ENCODE measurements at places on chromosomes 13 and 19. TPM values are rescaled to one million over a fixed set of nuclear protein-coding genes. Genes with fewer than 3 reads are reported as not detected.

DNA sequence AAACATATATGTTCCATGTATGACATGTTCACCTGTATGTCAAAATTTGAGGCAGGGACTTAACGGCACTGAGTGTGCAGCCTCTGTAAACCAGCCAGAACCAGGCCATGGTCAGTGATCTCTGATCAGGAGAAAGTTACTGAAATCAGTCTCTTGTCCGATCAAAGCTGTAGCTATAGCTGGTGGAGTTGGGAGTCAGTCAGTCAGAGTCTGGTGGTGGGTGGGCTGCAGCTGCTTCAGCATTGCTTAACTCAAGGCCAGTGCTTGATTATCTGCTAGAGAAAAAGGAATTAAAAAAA, 78.3 kb downstream of the ANKRD10 start:
- no peak for DNase-seq

GRCh38 chr19:50371914-50372475, 4.3 kb upstream of the NR1H2 start:
- DNase-seq = no peak

DNA sequence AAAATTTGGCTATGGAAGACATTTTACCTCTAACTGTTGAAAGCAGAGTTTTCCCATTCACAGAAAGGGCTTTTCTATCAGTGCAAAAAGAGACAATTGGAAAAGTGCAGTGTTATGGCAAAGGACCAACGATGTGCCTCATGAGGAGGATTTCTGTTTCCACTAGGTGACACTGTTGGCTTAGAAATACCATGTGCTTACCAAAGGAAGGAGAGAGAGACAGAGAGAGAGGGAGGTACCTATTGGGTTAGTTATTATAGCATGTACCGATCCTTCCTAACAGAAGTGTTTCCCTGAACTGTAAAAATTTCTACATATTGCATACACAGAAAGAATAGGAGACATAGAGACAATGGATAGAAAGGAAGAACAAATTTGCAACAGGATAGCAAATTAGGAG, 23.9 kb upstream of the PSG4 start:
- no peak for DNase-seq

GRCh38 chr19:9700229-9700981, 25.5 kb upstream of the ZNF562 start:
- DNase-seq = no peak

- DNase-seq = no peak
These were observed 11.9 kb upstream of the FRY start for GRCh38 chr13:32019612-32020233.

DNA sequence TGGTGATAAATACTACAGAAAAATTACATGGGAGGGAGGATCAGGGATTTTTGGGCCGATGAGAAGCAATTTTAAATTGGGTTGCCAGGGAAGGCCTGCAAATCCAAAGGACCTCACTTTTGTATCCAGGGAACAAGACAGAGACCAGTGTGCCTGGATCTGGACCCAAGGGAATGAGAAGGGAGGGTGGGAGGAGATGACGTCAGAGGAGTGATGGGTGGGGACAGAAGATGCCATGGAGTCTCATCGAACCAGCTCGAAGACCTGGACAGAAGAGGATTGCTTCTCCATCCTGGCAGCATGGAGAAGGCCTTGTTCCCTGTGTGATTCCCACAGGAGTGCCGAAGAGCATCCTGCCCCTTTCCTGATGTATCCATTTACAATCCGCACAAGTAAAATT, 68.9 kb downstream of the ITGBL1 start:
- no peak for DNase-seq

- DNase-seq = no peak
These were observed at the start of gene ISYNA1 for GRCh38 chr19:18437491-18438330. Gene ISYNA1 (minus strand): TSS chr19:18438133. CDS start chr19:18437979, 154 bp downstream.

- DNase-seq = no peak
These were observed 158.8 kb upstream of the SPRY2 start for GRCh38 chr13:80499536-80500290.

DNA sequence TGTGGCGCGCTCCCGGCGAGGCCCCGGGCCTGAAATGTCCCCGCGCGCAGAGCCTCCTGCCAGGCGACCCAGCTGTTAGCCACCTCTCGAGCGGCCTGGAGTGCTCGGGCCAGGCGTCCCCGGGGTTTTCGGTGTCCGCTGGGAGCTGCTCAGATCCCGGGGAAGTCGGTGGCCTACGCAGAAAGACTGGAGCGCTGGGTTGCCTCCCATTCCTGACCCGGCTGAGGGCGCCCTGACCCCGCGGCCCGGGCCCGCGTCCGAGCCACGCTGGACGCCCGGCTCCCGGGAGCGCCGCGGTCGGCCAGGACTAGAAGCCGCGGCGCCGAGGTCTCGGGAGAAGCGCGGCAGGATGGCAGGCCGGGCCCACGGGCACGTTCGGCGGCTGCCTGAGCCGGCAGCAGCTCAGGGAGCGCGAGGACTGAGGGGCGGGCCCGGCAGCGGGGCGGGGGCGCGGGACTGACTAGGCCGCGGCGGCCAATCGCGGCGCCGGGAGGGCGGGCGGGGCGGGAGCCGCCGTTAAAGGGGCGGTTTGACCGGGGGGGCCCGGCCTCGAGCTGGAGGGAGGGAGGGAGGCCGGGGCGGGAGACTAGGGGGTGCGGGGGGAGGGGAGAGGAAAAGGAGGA, 1.3 kb upstream of the ZIC2 start:
- peak; percentile 94 for DNase-seq

NLRP11 gene
- total RNA-seq = 0.27 TPM

FFAR2 gene
- not detected for total RNA-seq

ZNF682 gene
- total RNA-seq = 14.2 TPM

PSG1 gene
- total RNA-seq = 0.18 TPM

CEACAM16 gene
- not detected for total RNA-seq

USPL1 gene
- total RNA-seq = 28.3 TPM

CBLC gene
- 0.82 TPM for total RNA-seq
